ENCODE measurements at places on chromosomes 1 and 21.

GRCh38 chr21:45406801-45407628 is 2.0 kb downstream of the COL18A1 start:
- DNase-seq, result no peak

DNA sequence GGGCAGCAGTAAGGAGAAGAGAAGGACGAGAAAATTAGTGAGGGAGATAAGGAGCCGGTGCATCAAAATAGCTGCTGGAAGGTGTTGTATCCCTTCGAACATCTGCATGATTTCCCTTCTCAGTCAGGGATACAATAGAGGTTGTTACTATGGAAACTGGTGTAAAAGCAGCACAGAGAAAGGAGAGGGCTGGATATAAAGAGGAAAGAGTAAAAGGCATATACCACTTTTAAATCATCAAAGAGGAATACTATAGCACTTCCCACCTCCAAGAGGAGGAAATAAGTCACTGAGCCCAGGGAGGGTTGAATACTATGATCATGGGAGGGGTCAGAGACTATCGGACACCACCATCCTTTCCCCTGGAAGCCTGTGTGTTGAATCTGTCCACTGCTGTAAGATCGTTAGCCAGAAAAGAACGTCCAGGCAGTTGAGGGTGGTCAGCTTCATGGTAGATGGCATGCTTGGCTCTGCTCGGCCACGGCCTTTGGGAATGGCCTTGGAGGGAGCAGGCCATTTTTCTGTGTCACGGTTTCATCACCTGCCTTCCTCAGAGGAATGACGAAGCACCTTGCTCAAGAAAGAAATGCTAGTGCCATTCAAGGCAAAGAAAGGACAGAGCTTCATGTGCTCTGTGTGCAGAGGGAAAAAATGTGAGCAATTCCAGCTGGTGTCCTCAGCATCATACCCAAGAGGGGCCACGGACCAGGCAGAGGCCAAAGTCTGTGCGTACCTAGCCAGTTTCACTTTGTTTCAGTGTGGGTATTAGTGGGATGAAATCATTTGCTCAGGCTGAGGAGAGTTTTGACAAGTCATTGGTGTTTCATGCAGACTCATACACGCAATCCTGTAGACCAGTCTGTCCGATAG is 64.2 kb downstream of the IRF2BP2 start:
- DNase-seq, result no peak

DNA sequence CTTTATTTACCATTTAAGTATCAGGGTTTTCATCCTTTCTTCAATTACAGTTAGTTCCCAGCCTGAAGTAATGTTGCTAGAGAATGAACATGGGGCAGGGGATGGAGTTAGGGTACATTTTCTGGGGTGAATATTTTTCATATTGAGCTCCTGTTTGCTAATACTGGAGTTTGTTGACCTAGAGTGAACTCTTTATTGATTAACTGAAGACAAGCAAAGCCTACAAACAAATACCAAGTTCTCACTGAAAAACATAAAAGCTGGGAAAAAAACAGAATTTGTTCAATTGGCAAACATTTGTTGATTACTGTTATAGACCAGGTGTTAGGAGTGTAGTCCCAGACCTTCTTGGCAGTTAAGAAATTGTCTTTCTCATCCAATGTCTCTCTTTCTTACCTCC is 28.2 kb upstream of the PIGV start:
- DNase-seq, result no peak

GRCh38 chr1:52955129-52955970 is 28.3 kb downstream of the SCP2 start:
- DNase-seq, result peak; percentile 97

GRCh38 chr1:55814967-55815366 is 599.8 kb upstream of the USP24 start:
- no peak for DNase-seq

DNA sequence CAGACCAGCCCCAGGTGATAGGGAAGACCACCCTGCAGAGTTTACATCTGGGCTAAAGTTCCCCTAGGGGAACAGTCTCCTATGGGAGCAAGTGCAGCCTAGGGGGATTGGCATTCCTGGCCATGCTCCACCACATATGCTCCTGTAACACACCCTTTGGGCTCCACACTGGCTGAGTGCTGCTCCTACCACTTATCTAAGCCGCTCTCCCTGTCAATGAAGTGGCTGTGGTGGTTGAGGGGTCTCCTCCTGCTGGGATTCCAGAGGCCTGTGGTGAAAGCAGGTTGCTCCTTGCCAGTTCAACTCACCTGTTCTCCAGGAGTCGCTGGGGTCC is 51.1 kb downstream of the COL24A1 start:
- DNase-seq, result no peak

DNA sequence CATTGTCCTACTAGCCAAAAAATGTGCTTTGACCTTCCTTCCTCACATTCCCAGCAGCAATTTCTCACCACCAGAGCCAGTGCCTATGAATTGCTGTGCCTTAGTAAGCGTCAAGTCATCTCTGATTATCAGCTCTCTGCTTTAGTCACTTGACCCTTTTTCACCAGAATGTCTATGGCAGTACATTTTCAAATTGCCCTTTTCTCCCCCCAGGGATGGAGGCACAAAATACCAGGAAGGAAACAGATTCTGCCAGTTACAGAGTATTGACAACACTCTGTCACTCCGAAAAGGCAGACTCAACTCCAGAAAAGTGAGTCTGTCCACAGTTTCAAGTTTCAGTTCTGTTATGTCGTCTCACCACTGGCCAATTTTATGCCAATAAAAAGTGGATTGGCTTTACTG is 167.4 kb downstream of the TNFSF18 start:
- no peak for DNase-seq

- no peak for DNase-seq
These were observed 108.9 kb downstream of the LHX8 start for GRCh38 chr1:75243124-75243523.
